Thoracic aorta (tissue), 2 donors: ENCODE measurements at places on chromosomes 12 and 14.

GRCh38 chr14:32197919-32198318, 3.9 kb upstream of the RNU6-7 start:
- DNase-seq: no peak

- no peak for DNase-seq
These were observed 6.8 kb upstream of the FOXG1 start for GRCh38 chr14:28759653-28760313.

DNA sequence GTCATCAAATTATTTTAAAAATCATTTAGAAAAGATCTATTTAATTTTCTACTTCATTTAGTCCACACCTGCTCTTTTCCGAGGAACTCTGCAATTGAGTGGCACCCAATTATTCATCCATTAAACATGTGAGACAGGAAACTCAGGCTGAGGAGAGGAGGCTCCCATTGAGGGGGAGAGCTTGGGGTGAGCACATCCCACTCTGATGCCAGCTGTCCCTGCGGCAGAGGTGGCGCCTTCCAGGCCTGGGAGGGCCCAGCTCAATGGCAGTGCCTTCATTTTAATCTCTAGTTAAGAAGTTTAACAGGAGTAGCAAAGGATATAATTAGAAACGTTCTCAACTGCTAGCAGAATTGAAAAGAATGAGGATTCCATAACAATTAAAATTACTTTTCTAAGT, 92.0 kb downstream of the ITPR2 start:
- no peak for DNase-seq

- DNase-seq: peak; percentile 65
These were observed 42.6 kb upstream of the MED13L start for GRCh38 chr12:116319898-116320621.

DNA sequence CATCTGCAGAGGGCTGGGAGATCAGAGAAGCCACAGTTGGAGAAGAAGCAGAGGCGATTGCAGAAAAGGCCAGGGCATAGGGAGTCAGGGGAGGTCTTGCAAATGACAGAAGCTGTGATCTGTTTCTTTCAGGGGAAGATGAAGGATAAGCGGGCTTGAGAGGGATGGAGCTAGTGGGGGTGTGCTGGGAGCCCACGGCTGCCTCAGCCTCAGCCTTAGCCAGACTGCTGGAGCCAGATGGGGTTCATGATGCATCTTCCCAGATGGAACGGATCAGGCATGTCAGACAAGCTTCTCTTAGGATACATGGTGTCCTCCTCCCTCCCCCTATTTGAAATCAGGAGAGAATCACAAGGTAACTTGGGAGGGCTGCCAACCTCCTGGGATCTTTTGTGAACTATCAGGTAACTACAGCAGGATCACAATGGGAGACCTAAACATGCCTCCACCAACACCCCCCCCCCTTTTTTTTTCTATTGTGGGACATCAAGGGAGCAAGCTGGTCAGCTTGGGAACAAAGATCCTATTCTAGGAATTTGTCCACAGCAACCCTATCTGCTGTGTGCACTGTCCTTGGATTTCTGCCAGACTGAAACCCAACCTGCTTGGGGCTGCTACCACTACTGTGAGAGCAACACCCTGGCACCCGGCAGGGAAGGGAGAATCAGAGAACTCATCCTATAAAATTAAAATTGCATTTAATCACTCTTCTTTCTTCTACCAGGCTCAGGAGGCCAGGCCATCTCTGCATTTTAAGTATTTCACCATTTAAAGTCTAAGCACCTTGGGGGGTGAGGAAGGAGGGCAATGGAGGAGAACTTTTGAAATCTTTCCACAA, 10.7 kb upstream of the ATP2A2 start:
- no peak for DNase-seq

- DNase-seq: no peak
These were observed 19.7 kb downstream of the TSPAN19 start for GRCh38 chr12:85016413-85016812.

DNA sequence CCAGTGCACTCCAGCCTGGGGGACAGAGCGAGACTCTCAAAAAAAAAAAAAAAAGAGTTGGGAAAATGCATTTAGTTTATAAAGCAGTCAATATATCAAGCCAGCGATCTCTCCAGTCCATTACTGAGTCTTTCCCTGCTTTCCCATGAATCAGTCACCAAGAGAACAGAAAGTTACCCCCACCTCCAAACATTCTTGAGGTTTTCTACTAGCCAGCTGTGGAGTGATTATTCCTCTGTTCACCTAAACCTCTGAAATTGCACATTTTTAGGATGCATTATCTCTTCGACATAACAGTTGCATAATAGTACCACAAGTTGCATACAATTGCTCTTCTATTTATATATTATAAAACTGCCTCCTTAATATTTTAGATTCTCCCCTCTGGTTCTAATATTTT, 134.8 kb upstream of the DIO3 start:
- DNase-seq: no peak

GRCh38 chr12:25056011-25056410, 107.1 kb upstream of the BCAT1 start:
- no peak for DNase-seq

- no peak for DNase-seq
These were observed 29.4 kb downstream of the DCP1B start for GRCh38 chr12:1974812-1975211.

GRCh38 chr12:14417715-14418114, 52.2 kb downstream of the ATF7IP start:
- DNase-seq: no peak

GRCh38 chr12:118109088-118109487, 5.3 kb upstream of the VSIG10 start:
- no peak for DNase-seq

GRCh38 chr12:88142610-88142991, 494 bp downstream of the TMTC3 start:
- peak; percentile 6 for DNase-seq

DNA sequence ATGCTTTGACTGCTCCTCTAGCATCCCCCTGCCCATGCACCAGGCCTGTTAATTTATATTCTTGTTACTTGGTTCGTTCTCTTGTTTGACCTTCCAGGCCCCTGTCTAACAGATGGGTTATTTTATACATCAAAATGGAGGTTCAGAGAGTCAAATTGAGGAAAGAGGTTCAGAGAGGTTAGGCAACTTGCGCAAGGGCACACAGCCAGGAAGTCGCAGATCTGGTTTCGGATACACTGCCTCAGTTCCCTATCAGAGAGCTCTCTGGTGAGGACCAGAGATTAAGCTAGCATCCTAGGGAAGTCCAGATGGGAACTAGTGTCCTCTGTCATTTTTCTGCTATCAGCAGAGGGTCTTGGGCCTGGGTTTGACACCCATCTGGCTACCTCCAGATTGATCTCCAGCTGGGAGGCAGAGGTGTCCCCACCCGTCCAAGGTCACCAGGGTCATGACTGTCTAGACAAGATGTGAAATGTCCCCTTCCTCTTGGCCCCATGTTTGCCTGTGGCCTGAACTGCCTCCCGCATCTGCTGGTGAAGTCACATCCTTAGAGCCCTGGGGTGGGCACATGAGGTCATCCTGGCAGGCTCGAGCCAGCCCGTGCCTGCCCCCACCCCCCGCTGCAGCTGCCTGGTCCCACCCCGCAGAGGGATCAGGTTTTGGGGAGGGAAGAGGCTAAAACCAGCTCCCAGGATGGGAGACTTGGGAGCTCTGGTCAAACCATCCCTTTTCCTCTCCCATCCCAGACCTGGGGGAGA, 84.3 kb upstream of the NCOR2 start:
- no peak for DNase-seq

- no peak for DNase-seq
These were observed 63.4 kb downstream of the LGMN start for GRCh38 chr14:92684801-92685560.

GRCh38 chr14:104975481-104976197, 2.5 kb downstream of the AHNAK2 start:
- no peak for DNase-seq

DNA sequence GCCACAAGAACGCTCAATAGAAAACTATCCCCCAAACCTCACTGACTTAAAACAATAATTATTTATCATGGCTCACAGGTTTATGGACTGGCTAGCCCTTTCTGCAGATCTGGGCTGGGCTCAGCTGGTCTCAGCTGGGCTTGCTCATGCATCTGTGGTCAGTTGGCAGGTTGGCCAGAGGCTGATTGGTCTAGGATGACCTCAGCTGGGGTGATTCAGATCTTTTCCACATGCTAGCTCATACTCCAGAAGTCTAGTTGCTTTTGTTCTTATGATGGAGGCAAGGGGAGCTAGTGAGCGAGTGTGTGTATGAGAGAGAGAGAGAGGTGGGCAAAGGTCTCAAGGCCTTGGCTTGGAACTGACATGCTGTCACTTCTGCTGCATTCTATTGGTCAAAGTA, 181.2 kb upstream of the NRXN3 start:
- DNase-seq: no peak

DNA sequence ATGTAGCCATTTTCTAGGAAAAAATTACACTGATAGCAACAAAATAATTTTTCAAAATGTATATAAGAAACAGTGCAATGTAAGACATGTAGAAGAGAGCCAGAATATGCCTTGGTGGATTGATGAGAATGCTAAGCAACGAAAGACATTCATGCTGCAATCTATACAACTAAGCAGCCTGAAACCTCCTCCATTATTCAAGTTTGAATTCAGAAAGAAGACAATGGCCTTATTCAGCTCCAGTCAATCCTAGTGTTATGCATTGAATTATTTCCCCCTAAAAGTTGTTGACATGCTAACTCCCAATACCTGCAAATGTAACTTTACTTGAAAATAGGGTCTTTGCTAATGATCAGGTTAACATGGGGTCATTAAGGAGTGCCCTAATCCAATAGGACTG, 73.5 kb downstream of the BTG1 start:
- DNase-seq: no peak

- no peak for DNase-seq
These were observed 4.3 kb upstream of the NIN start for GRCh38 chr14:50835280-50835679.

DNA sequence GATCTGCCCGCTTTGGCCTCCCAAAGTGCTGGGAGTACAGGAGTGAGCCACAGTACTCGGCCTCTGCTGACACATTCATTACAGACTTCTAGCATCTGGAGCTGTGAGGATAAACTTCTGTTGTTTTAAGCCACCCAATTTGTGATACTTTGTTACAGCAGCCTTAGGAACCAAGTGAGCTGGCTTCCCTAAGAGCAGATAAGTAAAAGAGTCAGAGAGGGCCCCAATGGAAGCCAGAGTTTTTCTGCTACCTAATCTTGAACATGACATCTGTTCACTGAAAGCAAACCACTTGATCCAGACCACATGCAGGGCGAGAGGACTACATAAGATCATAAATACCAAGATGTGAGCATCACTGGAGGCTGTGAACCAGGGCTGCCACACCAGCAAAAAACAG, 3.7 kb upstream of the MAPKAPK5 start:
- DNase-seq: no peak

GRCh38 chr12:25713264-25713663, 160.2 kb upstream of the LMNTD1 start:
- no peak for DNase-seq

GRCh38 chr14:99168330-99168729, 103.7 kb downstream of the BCL11B start:
- DNase-seq: no peak

- DNase-seq: no peak
These were observed 148.6 kb downstream of the ANO4 start for GRCh38 chr12:100942984-100943749.

DNA sequence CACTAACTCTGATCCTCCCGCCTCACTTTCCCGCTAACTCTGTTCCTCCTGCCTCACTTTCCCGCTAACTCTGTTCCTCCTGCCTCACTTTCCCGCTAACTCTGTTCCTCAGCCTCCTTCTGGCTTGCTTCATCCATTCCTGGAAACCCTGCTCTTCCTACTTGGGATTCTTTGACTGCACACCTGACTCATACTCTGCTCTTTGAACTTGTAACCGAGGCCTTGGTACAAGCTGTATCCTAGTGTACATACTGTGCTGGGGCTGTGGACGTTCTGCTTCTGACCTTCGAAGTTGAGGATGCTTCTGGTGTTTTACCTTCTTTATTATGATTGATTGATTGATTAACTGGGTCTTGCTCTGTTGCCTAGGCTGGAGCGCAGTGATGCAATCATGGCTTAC, 63.2 kb upstream of the RD3L start:
- DNase-seq: no peak

- no peak for DNase-seq
These were observed 22.6 kb downstream of the SUDS3 start for GRCh38 chr12:118398940-118399339.

GRCh38 chr12:57148469-57149244, 1.2 kb upstream of the LRP1-AS start:
- DNase-seq: no peak

- no peak for DNase-seq
These were observed 184.5 kb upstream of the KRR1 start for GRCh38 chr12:75695926-75696325.

DNA sequence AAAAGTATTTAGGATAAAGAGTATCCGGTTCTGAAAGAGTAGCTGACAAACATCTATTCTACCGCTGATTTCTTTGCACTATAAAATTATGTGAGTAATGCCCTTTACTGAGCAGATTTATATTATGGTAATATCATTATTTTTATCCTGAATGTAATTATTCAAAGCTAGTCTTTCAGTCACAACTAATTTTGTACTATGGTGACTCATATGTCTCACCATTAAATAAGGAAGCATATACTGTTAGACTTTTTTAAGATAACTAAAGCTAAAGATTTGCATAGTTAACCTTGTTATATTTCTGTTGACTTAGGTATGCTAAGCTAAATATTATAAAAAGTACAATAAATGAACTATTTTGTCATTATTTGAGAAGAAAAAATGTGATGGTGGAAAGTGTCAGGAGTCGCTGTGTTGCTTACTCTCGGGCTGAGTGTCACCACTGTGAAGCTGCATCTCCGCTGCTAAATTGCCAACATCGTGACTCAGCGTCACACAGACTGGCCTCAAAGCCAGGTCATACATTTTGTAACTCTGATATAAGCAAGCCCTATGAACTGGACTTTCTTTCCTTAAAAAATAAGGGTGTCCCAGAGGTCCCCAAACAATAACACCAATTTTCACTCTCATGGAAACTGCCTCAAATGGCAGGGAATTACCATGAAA, 69.1 kb upstream of the SSTR1 start:
- DNase-seq: no peak

DNA sequence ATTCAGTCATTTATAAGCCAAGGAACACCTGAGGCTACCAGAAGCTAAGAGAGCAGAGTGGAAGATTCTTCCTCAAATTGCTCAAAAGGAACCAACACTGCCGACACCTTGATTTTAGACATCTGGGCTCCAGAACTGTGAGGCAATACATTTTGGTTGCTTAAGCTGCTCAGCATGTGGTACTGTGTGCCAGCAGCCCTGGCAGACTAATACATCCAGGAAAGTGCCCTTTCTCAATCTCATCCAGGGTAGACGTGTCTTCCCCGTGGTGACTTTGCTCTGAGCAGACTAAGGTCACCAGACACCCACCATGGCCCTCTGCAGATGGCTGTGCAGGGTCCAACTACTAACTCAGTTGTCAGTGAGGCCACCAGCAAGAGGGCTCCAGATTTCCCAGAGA, 122.8 kb downstream of the VRK1 start:
- no peak for DNase-seq
